ENCODE measurements at places on chromosomes 1 and 21.

- DNase-seq = no peak
Measured at GRCh38 chr1:160423966-160424365, 23.6 kb downstream of the VANGL2 start.

- DNase-seq = no peak
Measured at GRCh38 chr1:63466759-63467158, 56.3 kb downstream of the ITGB3BP start.

DNA sequence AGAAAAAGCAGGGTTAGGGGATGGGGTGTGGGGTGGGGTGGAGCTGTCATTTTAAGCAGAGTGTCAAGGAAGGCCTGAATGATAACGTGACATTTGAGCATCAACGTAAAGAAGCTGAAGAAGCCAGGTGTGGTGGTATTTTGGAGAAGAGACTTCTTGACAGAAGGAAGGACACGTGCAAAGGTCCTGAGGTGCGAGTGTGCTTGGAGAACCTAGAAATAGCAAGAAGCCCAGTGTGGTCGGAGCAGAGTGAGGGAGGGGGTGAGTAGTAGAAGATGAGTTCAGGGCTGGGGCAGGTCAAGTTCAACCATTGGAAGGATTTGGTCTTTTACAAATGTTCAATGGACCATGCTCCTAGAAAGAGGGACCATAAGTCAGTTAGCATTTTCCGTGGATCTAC is 140.2 kb upstream of the ZBTB40 start:
- no peak for DNase-seq

DNA sequence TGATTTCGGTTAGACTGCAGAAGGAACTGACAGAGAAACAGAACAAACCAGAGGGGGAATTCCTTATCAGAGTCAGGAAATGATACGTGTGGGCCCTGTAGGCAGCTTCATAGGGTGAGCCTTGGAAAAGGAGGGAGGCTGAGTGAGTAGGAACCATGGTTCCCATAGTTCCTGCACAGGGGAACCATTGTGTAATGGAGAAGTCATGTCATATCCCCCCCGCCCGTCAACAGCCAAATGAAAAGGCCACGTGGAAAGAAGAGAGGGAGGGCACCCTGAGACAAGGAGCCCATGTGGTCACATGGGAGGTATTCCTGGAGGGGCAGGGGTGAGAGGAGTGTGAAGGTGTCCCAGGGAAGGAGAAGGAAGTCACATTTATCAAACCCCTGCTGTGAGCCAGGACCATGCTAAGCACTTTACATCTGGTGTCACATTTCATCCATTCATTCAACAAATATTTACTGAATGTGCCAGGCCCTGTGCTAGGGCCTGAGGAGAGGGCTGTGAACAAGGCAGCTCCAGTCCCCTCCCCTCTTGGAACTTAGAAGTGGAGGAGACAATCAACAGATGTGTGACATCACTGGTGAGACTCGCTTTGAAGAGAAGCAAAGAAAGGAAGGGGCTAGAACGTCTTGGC is 15.7 kb upstream of the FGR start:
- no peak for DNase-seq

GRCh38 chr21:34844924-34845238 is 176.1 kb downstream of the CLIC6 start:
- DNase-seq = no peak

DNA sequence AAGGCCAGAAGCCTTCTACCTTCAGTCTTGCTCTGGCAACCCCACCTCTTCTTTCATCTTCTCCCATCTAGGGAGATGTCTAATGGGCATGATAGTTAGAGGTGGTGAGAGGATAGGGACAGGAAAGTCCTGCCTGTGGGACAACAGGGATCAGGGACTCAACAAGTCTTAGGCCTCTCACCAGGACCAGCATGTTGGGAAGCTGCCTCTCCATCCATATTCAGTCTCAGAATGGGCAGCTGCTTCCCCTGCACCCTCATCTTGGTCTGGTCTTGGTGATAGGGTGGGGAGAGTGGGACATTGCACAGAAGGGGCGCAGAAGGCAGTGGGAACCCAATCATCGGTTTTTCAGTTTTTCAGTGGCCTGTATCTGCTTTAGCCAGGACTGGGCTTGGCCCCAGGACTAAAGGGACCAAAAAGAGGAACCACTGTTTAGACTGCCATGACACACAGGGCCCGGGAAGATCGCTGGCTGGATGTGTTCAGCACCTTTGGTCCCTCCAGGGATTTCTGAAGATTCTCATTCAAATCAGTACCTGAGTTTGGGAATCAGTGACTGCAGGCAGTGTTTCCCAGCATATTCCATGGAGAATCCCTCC is 12.7 kb downstream of the RHEX start:
- DNase-seq = no peak

- DNase-seq = no peak
Measured at GRCh38 chr21:42311816-42312625, 3.2 kb downstream of the TFF3 start.

DNA sequence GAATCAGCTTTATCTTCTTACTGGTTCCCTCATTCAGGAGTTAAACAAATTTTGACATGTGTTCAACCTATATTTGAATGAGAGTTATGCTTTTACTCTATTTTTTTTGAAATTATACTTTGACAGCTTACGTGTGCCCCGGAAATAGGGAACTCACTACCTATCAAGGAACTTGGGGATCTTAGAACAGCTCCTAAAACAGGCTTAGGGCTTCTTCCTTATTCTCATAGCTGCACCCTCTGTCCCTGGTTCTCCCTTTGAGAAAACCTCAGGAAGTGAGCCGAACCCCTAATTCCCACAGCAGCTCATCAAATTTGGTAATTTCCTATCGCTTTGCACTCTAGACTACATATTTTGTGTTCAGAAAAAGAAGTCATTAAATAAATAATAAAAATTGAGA is 81.2 kb upstream of the RUNX3 start:
- no peak for DNase-seq

GRCh38 chr1:62288224-62288623 is 31.0 kb downstream of the KANK4 start:
- DNase-seq = no peak

- DNase-seq = no peak
Measured at GRCh38 chr21:45618287-45618686, 25.2 kb upstream of the PCBP3 start.

GRCh38 chr1:183293241-183293640 is 107.2 kb downstream of the LAMC2 start:
- DNase-seq = no peak

DNA sequence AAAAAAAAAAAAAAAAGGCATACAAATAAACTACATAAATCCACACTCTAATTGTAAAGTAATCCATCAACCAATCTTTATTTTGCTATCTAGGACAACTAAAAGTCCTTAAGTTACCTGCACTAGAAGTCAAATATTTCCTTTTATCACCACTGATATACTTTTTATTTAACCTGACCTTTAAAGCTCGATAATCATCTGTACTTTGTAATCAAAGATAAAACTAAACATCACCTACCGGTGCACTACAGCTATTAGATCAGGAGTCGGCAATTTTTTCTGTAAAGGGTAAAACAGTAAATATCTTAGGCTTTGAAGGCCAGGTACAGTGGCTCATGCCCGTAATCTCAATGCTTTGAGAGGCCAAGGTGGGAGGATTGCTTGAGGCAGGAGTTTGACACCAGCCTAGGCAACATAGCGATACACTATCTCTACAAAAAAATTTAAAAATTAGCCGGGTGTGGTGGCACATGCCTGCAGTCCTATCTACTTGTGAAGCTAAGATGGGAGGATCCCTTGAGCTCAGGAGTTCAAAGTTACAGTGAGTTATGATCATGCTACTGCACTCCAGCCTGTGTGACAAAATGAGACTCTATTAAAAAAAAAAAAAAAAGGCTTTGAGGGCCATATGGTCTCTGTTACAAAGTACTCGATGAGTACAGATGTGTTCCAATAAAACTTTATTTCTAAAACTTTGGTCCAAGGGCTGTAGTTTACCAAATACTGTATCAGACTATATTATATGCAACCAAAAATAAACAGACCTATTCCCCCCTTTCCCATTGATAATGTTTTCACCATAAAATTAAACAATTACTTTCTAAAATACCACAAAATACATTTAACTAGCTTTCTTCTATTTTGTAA is 47.1 kb downstream of the TESK2 start:
- DNase-seq = no peak

All from activated CD4-positive, alpha-beta T cell treated with anti-CD3 and anti-CD28 coated beads for 48 hours (primary cell).